ENCODE measurements at places on chromosomes 6 and 20. TPM values are rescaled to one million over a fixed set of nuclear protein-coding genes. Genes with fewer than 3 reads are reported as not detected.

LGSN gene
- total RNA-seq, result not detected

PLCB1 gene
- 14.6 TPM for total RNA-seq

SUMO4 gene
- 1.7 TPM for total RNA-seq

FLOT1 gene
- 122 TPM for total RNA-seq

LRRC1 gene
- 5.0 TPM for total RNA-seq

ACTL10 gene
- total RNA-seq, result 3.0 TPM

BRPF3 gene
- 14.4 TPM for total RNA-seq

PPDPF gene
- total RNA-seq, result 56.0 TPM

SPINT3 gene
- total RNA-seq, result not detected

FGD2 gene
- total RNA-seq, result not detected

TPBG gene
- 71.4 TPM for total RNA-seq

SRMS gene
- not detected for total RNA-seq

UBE2C gene
- total RNA-seq, result 3.0 TPM

HIVEP2 gene
- total RNA-seq, result 13.1 TPM

EPHA7 gene
- not detected for total RNA-seq

MCCD1 gene
- not detected for total RNA-seq

IMPG1 gene
- total RNA-seq, result not detected

TAGAP gene
- not detected for total RNA-seq

SMLR1 gene
- total RNA-seq, result not detected

NKX2-4 gene
- not detected for total RNA-seq

GGTLC1 gene
- not detected for total RNA-seq
